Ovary (tissue), 10 donors: ENCODE measurements at places on chromosomes 6 and 20.

DNA sequence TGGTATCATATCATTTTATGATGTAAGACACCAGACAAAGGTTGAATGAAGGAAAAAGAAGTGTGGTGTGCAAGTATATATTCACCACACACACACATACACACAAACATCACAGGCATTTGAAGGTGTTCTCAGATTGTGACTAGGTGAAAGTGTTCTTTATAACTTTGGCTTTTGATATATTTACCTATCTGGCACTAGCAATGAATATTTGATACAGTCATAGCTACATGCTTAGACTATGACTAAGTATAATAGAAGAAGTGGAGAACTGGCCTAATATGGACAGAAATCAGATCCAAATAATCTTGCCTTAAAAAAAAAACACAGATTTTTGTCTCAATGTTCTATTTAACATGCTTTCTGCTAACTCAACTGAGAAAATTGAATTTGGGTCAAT is 809.9 kb downstream of the KIF16B start:
- no peak for DNase-seq

- no peak for DNase-seq
Observed at GRCh38 chr6:57822896-57823358, 505.5 kb downstream of the PRIM2 start.

DNA sequence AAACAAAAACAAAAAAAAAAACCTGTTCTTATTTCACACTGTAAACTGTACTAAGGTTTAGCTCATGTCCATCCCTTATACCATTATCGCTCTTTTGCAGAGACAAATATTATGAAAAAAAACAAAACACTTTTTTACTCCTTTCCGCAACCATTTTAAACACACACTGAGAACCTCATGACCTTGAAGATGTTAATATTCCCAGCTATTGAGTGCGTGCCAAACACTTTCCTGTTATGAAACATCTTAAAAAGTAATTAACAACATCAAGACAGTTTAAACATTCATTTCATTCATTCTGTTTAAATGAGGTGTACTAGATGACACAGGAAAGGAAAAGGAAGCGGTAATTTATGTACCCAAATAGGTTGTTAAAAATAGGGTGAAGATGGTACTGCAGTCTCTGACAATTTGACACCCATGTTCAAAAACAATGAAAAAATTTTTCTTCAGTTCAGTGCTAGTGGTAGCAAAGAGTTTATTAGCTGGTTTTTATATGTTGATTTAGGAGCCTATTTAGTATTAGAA is 3.9 kb upstream of the ARHGAP18 start:
- DNase-seq: no peak

DNA sequence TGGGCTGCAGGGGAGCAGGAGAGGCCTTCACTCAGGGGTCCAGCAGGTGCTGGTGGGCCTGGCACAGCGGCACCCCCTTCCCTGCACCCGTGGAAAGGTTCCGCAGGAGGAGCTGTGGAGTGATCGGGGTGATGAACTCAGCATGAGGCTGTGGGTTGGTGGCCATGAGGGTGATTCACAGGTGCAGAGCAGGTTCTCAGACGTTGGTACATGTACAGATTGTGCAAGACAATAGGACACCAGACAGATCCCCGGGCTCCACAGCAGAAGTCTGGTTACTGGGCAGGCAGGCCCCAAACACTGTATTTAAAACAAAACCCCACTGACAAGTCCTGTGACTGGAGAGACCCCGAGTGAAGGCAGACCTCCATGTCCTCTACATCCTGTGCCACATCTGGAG is 151.6 kb upstream of the CDH4 start:
- DNase-seq: no peak

GRCh38 chr6:109053336-109053735 is 41.3 kb downstream of the SESN1 start:
- DNase-seq: no peak

- DNase-seq: no peak
Observed at GRCh38 chr6:137698636-137699030, 168.4 kb upstream of the TNFAIP3 start.

- DNase-seq: no peak
Observed at GRCh38 chr6:116507324-116507723, 4.1 kb upstream of the CALHM5 start.

DNA sequence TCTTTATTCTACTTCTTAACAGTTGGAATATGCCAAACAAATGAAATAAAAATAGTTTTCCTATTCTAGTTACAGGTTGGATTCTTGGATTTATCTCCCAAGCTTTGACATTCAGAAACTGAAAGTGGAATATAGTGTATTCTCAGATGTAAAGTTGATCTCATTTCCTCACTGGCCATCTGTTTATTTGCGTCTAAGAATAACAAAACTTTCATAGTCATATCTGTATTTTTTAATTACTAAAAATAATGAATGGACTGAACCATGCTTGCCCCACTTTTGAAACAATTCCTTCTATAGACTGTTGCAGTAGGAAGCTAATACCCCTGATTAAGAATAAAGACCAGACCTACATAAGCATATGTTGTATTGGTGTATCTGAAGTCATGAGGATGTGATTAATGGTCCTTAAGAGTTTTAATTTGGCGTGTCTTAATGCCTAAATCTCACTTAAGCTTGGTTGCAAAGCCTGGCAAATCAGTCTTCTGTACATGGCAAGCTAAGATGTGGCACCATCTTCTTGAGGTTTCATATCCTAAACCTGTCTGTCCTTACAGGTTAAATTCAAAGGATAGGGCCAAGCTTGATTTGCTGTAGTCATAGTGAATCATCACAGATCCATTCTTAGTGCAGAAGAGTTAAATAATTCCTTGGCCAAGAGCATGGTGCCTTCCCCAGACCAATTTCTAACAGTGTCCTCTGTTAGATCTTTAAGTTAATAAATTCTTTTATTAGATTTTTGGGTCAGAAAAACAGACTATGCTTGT is 58.9 kb downstream of the FOXO3 start:
- DNase-seq: no peak

DNA sequence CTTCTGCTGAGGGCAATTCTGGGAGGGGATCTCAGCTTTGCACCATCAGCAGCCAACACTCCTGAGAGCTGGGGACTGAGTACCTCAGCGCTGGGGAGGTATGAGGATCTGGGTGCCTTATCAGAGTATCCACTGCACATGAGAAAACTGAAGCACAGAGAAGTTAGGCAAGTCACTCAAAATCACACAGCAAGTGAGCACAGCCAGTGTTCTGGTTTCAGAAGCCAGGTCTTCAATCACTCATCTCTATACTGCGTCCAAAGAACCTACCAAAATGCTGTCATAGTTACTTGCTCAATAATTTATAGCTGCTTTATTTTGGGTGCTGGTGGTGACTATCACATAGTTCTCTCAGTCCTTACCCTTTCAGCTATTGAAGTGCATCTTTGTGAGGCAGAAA is 5.0 kb downstream of the ADTRP start:
- no peak for DNase-seq

DNA sequence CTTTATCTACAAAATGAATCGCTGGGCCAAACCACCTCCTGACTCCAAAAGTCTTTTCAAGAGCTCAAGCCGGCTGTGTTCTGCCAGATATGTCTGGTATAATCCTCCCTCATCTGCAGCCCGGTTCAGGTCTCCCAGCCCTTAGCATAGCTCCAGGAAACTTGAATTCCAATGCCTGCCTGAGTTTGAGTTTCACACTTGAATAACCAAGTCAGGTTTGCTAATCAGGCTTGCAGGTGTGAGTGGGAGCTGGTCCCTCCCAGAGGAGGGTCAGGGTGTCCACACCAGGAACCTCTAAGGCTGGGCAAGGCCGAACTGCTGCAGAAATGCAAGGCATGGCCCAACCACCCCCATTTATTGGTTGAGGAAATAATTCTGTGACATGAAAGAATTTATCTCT is 96.6 kb downstream of the TMEM242 start:
- DNase-seq: no peak

DNA sequence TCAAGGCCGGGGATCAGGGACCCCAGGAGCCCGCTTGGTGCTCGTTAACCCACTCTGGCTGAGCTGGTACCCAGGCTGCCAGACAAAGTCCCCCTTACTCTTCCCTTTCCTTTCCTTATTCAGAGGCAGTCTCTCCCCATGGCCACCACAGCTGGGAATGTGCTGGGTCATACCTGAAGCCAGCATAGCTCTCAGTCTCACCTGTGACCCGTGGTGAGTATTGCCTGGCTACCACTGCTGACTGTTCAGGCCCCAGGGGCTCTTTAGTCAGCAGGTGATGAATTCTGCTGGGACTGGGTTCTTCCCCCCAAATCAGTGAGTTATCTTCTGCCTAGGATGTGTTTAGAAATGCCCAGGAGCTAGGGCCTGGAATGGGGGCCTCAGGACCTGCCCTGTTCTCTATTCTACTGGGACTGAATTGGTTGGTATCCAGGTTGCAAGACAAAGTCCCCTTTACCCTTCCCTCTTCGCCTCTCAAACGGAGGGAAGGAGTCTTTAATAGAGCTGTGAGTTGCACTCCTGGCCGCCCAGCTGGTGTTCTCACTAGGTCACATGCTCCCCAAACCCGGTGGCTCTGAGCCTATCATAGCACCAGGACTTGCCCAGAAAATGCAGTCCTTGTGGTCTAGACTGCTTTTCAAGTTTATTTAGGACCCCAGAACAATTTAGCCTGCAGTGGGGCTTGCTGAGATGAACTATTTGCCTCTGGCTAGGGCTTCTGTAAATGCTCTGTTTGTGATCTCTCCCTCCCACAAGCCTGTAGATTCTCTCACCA is 64.6 kb downstream of the MYO6 start:
- DNase-seq: no peak

DNA sequence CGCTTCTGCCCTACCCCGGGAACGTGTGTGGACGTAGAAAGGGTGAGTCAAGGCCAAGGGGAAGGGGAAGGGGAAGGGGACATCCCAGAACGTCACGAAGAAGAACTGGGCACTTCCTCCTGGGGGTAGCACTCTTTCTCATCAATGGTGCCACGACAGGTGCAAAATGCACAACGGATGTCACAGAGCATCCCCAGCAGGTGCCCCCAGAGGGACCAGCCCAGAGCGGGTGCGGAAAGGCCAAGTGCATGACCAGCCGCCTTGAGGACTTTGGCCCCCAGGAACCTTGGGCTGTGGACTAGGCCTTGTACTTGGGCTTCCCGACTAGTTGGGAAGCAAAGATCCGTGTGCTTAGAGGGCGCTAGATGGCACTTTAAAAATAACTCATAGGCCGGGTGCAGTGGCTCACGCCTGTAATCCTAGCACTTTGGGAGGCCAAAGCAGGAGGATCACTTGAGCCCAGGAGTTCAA is 12.1 kb upstream of the SRC start:
- no peak for DNase-seq
